Esophagus squamous epithelium (tissue), 5 donors: ENCODE measurements at places on chromosomes 5 and 9. TPM values are rescaled to one million over a fixed set of nuclear protein-coding genes. Genes with fewer than 3 reads are reported as not detected.

Gene SOHLH1
- not detected for total RNA-seq

DNA sequence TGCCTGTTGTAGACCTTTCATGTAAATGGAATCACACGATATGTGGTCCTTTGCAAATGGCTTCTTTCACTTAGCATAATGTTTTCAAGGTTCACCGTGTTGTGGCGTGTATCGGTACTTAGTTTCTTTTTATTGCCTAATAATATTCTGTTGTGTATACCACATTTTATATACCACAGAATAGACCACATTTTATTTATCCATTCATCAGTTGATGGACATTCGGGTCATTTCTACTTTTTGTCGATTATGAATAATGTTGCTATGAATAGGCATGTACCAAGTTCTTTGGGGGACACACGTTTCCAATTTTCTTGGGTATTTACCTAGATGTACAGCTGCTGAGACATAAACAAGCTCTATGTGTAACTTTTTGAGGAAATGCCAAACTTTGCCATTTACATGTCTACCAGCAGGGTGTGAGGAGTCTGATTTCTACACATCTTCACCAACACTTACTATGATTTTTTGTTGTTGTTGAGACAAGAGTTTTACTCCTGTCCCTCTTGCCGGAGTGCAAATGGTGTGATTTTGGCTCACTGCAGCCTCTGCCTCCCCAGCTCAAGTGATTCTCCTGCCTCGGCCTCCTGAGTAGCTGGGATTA is 144.7 kb downstream of the RGS3 start:
- no peak for DNase-seq

DNA sequence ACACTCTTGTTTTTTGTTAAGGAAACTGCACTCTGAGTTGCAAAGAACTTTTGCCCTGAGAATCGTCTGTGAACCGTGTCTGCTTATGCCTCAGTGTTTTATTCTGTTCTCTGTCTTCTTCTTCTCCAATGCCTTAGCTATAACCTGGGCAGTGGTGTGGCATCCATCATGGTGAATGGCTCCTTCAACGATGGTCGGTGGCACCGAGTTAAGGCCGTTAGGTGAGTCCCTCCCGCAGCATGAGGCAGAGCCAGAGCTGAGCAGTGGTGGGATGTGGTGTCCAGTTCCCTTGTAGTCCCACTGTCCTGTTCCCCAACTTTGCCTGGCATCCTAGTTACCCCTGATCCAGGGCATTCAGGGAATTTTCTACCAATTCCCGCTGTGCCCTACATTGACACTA is 98.3 kb downstream of the LIFR start:
- no peak for DNase-seq

DNA sequence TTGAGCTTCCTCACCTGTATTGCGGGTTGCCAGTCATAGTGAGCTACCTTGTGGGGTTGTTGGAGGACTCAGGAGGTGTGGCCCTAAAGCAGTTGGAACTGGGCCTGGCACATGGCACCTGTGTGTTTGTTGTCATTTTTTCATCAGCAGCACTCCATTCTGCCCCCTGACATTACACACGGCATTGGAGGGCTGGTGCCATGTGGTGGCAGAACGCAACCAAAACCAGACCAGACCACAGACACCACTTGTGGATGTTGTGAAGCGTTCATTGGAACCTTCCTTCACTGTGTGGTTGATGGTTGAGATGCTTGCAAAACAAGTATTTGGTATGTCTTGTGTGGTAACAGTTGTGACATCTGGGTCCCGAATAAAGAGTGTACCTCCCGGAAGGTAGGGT is 113.2 kb upstream of the ERCC6L2 start:
- DNase-seq, result no peak

DNA sequence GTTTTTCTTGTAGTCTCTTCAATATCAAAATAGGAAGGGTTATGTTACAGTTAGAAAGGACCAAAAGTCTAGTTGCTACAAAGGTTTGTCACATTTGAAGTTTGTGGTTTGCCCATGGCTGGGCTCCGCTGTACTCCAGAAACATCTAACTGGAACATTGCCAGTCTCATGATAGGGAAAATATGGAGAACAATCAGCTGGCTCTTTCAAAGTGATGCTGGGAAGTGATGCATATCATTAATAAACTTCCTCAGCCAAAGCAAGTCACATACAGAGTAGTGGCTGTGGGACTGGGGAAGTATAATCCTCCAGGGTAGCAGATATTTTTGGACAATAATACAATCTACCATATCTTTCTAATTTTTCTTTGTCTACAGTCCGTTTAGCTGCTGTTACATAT is 8.8 kb downstream of the BTF3 start:
- no peak for DNase-seq

- DNase-seq, result no peak
Observed at GRCh38 chr9:3758816-3759576, 233.2 kb upstream of the RFX3 start.
